ENCODE measurements at places on chromosomes 7 and 10. TPM values are rescaled to one million over a fixed set of nuclear protein-coding genes. Genes with fewer than 3 reads are reported as not detected.
A peak's percentile ranks its signal among the peaks of the same experiment; 100 is the strongest.

The TMEM213 gene
- not detected for total RNA-seq

The ZNF736 gene
- total RNA-seq = 55.4 TPM

The GFRA1 gene
- total RNA-seq = not detected

The MCM10 gene
- total RNA-seq = 0.34 TPM

The SAP25 gene
- 102 TPM for total RNA-seq

The CLDN3 gene
- not detected for total RNA-seq

The TCAF2 gene
- total RNA-seq = 15.4 TPM

DNA sequence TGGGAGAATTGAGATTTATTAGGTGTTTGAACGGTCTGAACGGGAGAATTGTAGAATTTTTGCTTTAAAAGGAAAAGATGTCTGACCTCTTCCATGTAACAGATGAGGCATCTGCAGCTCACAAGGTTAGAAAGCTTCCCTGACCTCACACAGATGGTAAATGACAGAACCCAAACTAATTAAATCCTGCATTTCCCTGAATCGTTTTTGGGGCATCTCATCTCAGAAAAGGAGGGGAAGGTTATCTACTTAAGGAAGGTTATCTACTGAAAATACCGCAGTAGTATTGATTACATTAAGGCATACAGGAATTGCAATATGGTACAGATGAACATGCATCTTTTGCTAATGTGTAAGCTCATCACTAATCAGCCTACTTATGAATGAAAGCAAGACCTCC is 278.3 kb downstream of the CCDC3 start:
- no peak overlapping the region for H3K27ac ChIP-seq
- H3K36me3 ChIP-seq = no peaks in the 10 kb centered on the region
- DNase-seq = no peak
- H3K4me3 ChIP-seq = no peak overlapping the region
- no peaks in the 10 kb centered on the region for H3K27me3 ChIP-seq

GRCh38 chr10:8586504-8586903 is 532.0 kb downstream of the GATA3 start:
- H3K27me3 ChIP-seq = peaks cover 18% of the 10 kb centered on the region
- no peaks in the 10 kb centered on the region for H3K4me1 ChIP-seq
- H3K4me3 ChIP-seq = no peak overlapping the region
- no peaks in the 10 kb centered on the region for H3K36me3 ChIP-seq
- no peak for DNase-seq

DNA sequence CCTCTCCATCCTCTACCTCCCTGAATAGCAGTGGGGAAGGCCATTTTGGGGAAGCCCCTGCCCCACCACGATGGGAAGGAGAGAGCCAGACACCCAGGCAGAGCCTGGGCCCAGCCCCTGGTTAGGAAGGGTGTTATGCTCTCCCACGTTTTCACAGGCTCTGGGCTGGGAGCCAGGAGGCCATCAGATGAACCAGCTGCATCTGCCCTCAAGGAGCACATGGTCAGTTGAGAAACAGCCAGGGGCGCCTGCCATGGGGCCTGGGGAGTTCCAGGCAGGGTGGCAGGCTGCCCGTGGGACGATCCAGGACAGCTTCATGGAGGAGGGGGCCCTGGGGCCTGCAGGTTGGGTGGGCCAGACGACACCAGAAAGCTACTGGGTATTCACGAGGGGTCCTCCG is 47.5 kb downstream of the CAMK2B start:
- no peaks in the 10 kb centered on the region for H3K36me3 ChIP-seq
- H3K4me3 ChIP-seq = no peak overlapping the region
- H3K27ac ChIP-seq = no peak overlapping the region
- H3K4me1 ChIP-seq = peaks cover 5% of the 10 kb centered on the region

DNA sequence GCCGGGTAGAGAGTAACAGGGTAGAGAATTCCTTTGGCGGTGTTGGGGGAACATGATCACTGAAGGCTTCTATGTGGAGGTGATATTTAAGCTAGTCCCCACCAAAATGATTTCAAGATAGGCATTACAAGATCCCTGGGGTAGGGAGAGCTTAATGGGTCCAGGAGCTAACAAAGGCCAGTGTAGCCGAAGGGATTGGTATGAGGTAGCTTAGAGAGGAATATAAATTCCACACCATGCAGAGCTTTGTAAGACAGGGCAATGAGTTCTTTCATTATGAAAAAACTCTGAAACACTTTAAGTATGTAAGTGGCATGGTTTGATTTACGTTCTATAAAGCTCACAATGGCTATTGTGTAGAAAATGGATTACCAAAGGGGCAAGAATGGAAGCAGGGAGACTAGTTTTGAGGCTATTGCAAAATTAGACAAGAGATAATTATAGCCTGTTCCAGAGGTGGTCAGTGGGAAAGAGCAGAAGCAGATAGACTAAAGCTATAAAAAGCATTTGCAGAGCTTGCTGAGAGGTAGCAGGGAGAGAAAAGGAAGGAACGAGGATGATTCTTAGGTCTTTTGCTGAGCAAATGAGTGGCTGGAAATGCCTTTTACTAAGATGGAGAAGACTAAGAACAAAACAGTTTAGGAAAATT is 119.7 kb upstream of the SLC25A13 start:
- H3K4me3 ChIP-seq = no peak overlapping the region
- no peaks in the 10 kb centered on the region for H3K4me1 ChIP-seq
- no peaks in the 10 kb centered on the region for H3K36me3 ChIP-seq

DNA sequence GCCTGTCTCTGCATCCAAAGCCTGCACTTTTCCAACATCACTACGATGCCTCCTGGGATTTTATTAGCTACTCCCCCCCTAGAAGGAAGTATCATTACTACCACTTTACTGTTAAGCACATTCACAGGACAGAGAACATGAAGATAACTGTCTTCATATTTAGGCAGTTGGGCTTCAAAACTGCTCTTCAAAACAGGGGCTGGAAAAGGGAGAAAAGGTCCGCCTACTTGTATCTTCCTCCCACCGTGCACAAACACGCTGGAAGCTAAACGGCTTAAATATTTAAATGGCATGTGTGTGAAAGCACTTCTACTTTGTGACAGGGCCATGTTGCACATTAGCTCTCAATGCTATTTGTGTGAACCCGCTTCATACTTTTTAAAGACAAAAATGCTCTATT is 999 bp downstream of the ITIH5 start:
- no peak for DNase-seq
- H3K4me3 ChIP-seq = peak overlapping the region; percentile 81
- no peaks in the 10 kb centered on the region for H3K36me3 ChIP-seq
- H3K27ac ChIP-seq = no peak overlapping the region
- peaks cover 38% of the 10 kb centered on the region for H3K27me3 ChIP-seq

- H3K4me1 ChIP-seq = peaks cover 68% of the 10 kb centered on the region
- DNase-seq = no peak
- H3K36me3 ChIP-seq = no peaks in the 10 kb centered on the region
- H3K4me3 ChIP-seq = no peak overlapping the region
These were observed 13.4 kb downstream of the PRKAG2 start for GRCh38 chr7:151863386-151864079.

GRCh38 chr7:32594965-32595490 is 99.7 kb downstream of the AVL9 start:
- H3K27me3 ChIP-seq = peaks cover 9% of the 10 kb centered on the region
- DNase-seq = no peak
- H3K36me3 ChIP-seq = peaks cover 10% of the 10 kb centered on the region
- no peak overlapping the region for H3K27ac ChIP-seq

- no peak for DNase-seq
- H3K27ac ChIP-seq = no peak overlapping the region
- peaks cover 24% of the 10 kb centered on the region for H3K27me3 ChIP-seq
- no peaks in the 10 kb centered on the region for H3K4me1 ChIP-seq
- peaks cover 10% of the 10 kb centered on the region for H3K36me3 ChIP-seq
These were observed 378.0 kb upstream of the AKR1E2 start for GRCh38 chr10:4448030-4448429.

All from naive thymus-derived CD8-positive, alpha-beta T cell (primary cell).